Stimulated activated CD4-positive, alpha-beta T cell treated with anti-CD3 and anti-CD28 coated beads, TNF-alpha, amount 100 ng/mL, for 4 hours (primary cell): ENCODE measurements at places on chromosomes 16 and 17.

DNA sequence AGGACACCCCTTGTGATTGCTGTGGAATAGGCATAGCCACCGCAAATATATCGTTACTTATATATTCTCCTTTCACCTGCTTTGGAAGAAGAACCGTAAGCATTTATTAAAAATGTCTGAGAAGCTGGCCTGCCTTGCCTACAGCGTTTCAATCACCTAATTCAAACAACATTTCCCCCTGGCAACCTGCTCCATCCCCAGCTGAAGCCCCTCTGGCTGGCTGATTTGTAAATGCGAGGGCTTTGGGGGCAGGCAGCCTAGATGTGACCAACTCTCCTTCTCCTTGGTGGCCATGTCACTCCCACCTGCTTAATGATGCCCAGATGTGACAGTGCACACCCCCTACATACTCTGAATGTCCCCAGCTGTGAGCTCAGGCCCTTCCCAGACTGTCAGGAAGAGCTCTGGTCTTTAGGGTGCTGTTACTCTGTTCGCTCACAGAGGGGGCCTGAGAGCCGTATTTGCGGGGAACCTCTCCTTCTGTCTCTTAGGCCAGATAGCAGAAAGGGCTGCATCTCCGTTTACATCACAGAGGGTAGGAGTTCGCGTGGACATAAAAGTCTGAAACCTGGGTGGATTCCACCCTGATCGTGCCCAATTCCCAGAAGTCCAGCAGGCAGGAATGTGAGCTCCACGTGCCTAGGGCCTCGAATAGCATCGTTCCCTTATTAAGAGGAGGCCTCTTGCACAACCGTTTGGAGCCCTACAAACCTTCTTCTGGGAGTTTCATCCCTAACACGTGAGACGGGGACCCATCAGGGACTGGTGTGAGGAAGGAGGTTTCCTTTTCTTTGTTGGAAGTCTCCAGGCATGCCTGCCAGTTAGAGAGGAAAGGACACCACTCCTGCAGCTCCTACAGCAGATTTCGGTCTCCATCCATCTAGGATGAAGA, 2.4 kb upstream of the SDK2 start:
- no peak for DNase-seq

GRCh38 chr16:75798714-75799113, 72.4 kb upstream of the CPHXL start:
- no peak for DNase-seq

DNA sequence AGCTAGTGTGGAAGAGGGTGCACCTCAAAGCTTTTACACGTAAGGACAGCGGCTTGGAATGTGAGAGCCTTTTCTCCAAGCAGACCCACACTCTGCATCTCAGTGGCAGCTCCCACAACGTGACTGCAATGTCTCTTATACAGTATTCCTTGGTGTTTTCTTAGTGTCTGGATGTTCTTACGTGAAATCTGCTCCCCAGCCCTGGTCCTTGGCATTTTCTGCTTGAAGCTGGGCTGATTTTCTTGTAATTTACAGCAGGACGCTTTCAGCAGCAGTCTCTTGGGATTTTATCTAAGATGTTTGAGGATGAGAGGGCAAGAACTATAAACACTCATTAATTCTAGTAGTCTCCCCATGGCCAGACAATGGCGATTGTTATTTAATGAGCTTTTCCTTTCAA, 12.1 kb upstream of the POLR3E start:
- no peak for DNase-seq

DNA sequence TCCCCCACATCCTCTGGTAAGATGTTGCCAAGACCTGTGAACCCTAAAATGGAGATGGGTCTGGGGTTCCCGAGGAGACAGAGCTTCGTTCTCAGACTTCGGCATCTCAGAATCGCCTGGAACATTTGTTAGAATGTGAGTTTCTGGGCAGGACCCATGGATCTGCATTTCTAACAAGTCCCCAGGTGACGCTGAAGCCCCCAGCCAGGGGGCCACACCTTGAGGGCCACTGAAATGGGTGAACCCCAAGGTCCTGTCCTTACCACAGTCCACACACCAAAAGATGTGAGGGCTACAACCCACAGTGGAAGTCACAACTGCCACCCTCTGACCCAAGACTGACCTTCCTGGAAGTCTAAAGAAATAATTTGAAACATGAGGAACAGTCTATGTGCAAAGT, 14.0 kb downstream of the MPP3 start:
- no peak for DNase-seq

DNA sequence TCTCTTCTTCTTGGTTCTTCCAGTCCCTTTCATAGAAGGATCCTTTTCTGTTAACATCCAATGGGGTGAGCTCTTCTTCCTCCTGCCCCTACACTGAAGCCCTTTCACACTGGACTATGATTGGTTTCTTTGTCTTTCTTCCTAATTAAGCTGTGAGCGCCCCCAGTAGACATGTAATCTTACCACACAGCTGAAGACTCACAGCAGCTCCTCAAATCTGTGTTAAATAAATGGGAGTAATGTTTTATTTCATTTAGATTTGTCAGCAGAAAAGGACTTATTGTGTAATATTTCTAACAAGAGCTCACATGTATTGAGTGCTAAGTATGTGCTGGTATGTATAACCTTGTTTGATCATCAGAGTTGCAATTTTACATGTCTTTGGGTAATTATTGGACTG, 55.7 kb downstream of the TOX3 start:
- DNase-seq: no peak

DNA sequence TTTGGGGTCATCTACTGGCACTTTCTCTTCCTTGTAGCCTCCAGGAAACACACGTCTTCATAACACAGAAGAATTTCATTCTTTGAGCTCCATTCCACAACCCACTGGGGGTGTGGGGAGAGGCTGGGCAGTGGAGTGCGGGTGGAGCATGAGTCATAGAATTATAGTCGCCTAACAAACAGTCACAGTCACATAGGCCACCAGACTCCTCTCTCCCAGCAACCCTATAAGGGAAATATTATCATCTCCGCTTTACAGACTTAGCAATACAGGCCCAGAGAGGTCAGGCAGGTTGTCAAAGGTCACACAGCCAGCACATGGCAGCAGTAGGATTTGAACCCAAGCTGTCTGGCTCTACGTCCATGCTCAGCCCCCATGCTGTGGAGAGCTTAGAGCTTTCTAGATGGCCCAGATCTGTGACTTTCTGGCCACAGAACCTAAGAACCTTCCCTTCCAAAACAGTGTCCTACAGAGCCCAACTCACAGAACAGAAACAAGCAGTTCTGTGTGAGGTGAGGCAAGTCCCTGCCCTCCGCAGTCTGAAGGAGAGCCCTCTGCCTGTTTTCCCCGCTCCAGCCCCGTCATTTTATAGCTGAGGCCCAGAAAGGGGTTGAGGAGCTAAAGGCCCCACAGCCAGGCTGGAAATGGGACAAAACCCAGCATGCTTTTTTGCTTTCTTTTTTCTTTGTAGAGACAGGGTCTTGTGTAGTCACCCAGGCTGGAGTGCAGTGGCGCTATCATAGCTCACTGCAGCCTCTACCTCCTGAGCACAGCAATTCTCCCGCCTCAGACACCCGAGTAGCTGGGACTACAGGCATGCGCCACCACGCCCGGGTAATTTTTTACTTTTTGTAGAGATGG, 10.7 kb upstream of the LITAF start:
- DNase-seq: no peak

- DNase-seq: no peak
Measured at GRCh38 chr16:12009462-12009861, 32.9 kb downstream of the SNX29 start.

DNA sequence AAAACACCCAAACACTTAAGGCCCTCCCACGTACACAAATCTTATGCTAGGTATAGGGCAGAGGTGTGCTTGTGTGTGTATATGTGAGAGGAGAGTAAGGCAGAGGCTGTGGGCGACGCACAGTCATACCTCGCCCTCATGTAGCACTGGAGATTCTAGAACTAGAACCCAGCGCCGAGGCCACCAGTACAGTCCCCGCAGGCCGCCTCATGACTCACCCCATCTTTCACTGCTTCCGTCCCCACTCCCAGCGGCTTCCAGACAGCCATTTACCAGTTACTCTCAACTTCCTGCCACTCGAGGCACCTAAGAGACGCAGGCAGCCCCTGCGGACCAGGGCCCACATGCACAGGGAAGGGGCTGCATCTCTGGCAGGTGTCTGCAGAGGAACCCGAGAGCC, 23.2 kb upstream of the CYTH1 start:
- peak; percentile 39 for DNase-seq

- no peak for DNase-seq
Measured at GRCh38 chr16:46607529-46607928, 13.7 kb downstream of the SHCBP1 start.

- peak; percentile 16 for DNase-seq
Measured at GRCh38 chr16:70737377-70738082, 51.7 kb upstream of the MTSS2 start.

- DNase-seq: no peak
Measured at GRCh38 chr17:36818134-36818825, 119.0 kb upstream of the LHX1 start.

GRCh38 chr17:42548070-42548837, 4.5 kb upstream of the HSD17B1 start:
- peak; percentile 64 for DNase-seq

DNA sequence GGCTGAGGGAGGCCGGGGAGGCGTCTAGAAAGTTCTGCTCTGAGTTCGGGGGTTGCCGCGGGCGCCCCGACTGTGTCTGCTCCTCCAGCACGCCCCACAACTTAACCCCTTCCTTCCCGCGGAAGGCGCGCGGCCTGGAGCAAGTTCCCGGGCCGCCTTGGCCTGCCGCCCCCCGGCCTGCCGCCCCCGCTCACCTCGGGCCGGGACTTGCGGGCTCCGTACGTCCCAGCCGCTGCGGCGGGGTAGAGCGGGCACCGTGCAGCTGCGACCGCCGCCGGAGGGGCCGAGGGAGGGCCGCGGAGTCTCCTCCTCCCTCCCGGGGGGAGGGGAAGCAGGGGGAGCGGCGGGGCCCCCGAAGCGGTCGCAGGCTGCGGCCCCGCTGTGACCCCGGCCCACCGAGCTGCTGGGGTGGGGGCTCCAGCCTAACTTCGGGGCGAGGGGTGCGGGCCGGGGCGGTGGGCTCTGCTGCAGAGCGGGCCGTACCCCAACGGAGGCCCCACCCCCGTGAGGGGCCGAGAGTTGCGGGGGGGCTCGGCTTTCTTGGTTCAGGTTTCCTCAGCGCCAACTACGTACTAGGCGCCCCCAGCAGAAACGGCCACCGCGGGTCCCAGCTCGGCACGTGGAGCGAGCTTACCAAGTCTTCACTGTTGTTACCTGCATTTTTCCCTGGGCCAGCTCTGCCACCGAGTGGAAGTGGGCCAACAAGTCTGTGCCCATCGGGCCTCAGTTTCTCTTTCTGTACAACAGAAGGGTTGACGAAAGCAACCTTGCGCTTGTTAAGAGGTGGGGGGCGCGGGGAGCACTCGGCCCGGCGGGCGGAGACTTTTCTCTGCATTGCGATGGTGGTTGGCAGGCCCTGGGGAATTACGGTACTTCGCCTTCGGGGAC, at the start of gene CCDC102A:
Gene CCDC102A (minus strand): TSS at position 266 of the 888 bp plus-strand sequence. CDS start 7,394 bp downstream, outside the sequence.
- no peak for DNase-seq

DNA sequence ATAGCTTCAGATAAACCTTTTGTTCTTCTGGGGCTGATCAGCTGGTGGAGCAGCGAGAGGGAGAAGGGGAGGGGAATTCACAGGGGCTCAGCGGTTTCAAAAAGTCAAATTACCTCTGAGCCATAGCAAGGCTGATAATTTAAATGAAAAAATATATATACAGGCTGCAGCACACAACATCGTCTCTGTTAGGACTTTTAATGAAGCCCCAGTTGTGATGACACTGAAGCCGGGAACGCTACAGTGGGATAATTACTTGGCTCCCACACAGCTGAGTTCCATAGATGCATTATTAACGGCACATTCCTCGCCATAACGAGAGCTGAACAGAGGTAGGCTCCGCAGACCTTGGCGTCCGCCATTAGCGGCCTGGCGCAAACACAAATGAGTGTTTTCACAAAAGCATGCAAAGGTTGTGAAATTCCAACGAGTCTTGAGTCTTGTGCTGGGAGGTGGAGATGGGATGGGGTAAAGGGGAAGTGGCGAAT, 216.0 kb downstream of the C16orf78 start:
- no peak for DNase-seq

- DNase-seq: no peak
Measured at GRCh38 chr16:84680165-84680842, 19.5 kb upstream of the USP10 start.

DNA sequence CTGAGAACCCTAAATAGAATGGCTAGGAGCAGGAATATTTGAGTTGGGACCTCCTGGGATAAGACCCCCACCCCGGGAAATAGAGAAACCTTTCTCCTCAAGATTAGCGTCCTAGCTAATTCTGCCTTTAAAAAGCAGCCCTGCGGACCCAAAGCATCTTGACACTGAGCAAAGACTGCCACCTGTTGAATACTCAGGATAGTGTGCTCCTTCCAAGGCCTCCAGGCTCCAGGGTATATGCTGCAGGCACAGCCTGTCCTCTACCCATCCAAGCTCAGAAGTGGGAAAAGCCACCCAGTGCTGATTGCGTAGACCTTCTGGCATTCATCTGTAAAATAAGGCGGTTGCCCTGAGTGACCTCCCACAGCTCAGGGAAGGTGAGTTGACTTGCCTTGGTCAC, 456.2 kb upstream of the DYNLRB2 start:
- DNase-seq: no peak

- DNase-seq: no peak
Measured at GRCh38 chr16:87782033-87782432, 16.2 kb upstream of the KLHDC4 start.

- DNase-seq: no peak
Measured at GRCh38 chr16:74608944-74609343, 2.0 kb upstream of the GLG1 start.

- DNase-seq: no peak
Measured at GRCh38 chr16:12600116-12600515, 203.6 kb downstream of the CPPED1 start.

DNA sequence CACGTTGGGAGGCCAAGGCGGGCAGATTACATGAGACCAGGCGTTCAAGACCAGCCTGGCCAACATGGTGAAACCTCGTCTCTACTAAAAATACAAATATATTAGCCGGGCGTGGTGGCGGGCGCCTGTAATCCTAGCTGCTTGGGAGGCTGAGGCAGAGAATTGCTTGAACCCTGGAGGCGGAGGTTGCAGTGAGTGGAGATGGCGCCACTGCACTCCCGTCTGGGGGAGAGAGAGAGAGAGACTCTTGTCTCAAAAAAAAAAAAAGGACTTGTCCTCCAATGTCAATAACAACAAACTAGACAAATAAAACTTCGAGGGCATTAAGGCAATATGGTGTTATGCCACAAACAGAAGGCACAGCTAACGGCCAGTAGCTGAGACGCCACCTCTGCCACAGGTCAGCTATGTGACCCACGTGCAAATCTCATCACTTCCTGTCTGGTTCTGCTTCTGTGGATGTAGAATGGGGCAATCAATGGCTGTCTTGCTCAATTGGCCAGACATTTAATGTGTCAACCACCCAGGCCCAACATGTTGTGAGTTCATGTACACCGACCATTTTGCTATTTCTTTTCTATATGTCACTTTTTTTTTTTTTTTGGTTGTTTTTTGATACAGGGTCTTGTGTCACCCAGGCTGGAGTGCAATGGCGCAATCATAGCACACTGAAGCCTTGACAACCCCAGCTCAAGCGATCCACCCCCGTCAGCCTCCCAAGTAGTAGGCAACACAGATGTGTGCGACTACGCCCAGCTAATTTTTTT, 834 bp upstream of the TXNDC11 start:
- DNase-seq: no peak

- DNase-seq: no peak
Measured at GRCh38 chr16:50155925-50156324, 2.8 kb downstream of the TENT4B start.
